Renal pelvis (tissue), 12 donors: ENCODE measurements at places on chromosomes 3 and 15. TPM values are rescaled to one million over a fixed set of nuclear protein-coding genes. Genes with fewer than 3 reads are reported as not detected.

Gene CNTN6
- 3.8 TPM for polyA plus RNA-seq

- DNase-seq: no peak
Observed at GRCh38 chr3:7407107-7407506, 546.2 kb downstream of the GRM7 start.

Gene RETNLB
- polyA plus RNA-seq: not detected

- no peak for DNase-seq
Observed at GRCh38 chr3:140332131-140332530, 345.7 kb upstream of the TRIM42 start.

Gene HYAL3
- 4.0 TPM for polyA plus RNA-seq

- DNase-seq: no peak
Observed at GRCh38 chr3:117499189-117499870, 789.8 kb downstream of the TUSC7 start.

- DNase-seq: no peak
Observed at GRCh38 chr3:85208650-85209049, 249.9 kb downstream of the CADM2 start.

Gene CLDN11
- polyA plus RNA-seq: 171 TPM

DNA sequence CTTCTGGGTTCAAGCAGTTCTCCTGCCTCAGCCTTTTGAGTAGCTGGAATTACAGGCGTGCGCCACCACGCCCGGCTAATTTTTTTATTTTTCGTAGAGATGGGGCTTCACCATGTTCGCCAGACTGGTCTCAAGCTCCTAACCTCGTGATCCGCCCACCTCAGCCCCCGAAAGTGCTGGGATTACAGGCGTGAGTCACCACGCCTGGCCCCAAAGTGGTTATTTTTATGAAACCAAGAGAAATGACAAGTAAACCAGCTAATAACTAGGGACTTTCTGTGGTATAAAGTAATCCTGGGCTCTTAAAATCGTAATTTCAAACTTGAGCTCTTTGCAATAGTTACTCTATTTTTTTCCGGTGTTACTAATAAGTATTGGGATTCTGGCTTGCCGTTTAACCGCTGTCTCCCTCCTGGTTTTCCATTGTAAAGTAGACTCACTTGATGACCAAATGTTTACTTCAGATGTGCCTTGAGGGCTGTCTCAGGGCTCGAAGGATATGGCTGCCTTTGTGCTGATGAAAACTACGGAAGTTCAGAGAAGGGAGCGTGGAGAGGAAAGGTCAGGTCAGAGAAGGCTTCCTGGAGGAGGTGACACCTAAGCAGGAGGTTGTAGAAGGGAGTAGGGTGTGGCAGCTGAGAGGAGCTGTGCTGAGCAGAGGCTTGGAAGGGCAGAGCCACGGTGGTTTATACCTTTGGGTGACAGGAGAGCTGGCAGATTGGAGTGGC, 4.2 kb downstream of the ZSCAN2 start:
- no peak for DNase-seq

GRCh38 chr15:59165726-59166125, 40.9 kb upstream of the LDHAL6B start:
- DNase-seq: peak; percentile 37

DNA sequence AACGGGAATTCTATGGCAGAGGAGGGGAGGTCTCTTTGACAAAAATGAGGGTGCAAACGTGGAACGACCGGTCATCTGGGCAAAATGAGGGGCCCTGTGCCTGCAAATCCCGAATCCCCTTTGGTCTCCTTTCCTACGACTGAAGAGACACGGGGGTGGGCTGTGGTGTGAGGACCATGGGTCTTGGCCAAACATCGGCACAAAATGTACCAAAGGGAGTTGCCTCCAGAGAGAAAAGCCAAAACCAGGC, 498 bp downstream of the ZNF280D start:
- DNase-seq: no peak

DNA sequence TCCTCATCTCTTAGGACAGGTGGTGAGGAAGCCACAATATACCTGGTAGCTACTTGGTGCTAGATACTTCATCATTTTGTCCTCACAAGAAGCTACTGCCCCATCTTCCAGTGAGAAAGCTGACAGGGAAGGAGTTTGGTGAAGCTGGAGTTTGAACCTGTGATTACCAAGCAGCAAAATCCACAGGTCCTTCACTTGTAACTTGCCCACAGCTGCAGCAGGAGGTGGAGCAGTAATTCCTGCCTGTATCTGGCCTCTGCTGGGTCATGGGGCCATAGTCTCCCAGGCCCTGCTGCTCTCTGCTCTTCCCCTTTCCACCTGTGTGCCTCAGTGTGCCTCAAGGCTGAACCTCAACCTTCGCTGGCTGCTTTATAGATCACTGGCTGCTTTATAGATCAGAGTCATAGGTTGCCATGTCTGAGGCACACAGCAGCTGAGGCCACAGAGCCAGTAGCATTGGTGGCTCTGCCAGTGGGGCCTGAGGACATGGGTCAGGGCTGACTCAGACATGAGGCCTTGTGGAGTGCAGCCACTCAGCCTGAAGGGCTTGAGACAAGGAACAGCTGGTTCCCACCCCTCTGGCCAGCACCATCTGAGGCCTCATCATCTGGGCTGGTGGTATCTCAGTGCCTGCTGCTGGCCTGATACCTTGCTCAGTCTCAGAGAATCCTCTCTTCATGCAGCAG, 11.1 kb upstream of the CHRNB4 start:
- DNase-seq: no peak

DNA sequence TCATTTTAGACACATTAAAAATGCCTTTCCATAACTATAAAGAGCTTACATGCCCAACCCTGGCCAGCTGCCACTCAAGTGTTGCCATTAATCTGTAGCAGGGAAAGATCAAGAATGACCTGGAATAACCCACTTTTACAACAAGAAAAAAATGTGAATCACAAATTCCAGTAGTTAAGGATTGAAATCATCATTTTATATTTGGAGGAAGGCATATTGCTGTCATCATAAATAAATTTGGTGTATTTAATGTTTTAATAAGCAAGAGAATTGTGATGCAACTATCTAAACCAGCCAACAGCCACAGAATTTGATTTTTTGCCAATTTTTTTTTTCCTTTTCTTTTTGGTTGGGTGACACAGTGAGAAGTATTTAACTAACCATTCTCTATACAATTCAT, 240.0 kb upstream of the SEMA6D start:
- DNase-seq: no peak

GRCh38 chr3:29926378-29926777, 645.5 kb downstream of the RBMS3 start:
- no peak for DNase-seq

Gene TUSC7
- polyA plus RNA-seq: not detected

DNA sequence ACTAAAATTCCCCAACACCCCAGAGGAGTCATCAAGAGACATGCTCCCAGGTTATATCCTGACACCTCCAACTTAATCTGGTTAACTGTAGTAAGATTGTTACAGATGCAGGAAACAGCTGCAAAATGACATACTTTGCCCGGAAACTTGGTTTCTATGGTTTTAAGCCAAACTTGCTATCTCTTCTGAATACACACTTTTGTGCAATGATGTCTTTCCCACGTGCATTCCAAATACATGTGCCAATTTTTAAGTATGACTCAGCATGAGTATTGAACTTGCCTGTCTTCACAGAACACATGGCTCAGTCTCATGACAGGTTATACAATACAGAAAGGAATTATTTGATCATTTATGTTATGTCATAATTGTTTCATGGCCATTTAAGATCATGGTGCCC, 207.0 kb upstream of the DCBLD2 start:
- no peak for DNase-seq

DNA sequence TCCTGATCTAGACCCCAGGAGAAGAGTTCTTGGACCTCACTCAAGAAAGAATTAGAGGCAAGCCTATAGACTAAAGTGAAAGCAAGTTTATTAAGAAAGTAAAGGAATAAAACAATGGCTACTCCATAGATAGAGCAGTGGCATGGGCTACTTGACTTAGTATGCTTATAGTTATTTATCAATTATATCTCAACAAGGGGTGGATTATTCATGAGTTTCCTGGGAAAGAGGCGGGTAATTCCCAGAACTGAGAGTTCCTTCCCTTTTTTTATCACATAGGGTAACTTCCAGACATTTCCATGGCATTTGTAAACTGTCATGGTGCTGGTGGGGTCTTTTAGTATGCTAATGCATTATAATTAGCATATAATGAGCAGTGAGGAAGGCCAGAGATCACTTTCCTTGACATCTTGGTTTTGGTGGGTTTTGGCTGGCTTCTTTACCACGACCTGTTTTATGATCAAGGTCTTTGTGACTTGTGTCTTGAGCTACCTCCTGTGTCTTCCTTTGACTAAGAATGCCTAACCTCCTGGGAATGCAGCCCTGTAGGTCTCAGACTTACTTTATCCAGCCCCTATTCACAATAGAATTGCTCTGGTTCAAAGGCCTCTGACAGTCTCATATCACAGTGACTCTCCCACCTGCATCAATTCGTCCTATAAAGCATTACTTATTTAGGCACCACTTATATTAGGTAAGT, 35.3 kb upstream of the PLSCR2 start:
- no peak for DNase-seq

GRCh38 chr15:100147828-100148227, 193.9 kb downstream of the ADAMTS17 start:
- DNase-seq: no peak

DNA sequence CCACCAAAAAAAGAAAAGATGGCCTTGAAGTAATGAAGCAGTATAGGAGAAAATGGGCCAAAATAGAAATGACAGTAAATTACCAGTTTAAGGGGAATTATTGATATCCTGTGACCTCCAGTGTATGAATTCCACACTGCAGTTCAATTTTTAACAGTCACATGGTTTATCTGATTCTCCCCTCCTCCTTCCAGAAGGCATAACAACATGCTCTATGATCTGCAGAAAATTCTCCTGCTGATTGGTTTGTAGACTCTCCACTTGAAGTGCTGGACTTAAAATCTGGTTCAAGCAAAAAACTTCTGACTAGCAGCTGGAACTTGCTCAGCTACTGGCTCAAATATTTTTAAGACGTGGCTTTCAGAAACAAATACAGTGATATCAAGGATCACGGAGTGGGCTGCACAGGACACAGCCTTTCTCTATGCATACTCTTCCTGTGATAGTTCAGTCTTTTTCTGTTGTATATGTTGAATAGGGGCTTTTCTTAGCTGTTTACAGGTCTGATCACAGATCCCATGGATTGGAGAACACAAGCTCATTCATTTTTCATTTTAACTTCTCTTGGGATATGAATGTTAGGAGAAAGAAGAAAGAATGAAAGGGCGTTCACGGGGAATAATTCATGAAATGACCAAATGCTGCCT, 211.5 kb downstream of the LSAMP start:
- DNase-seq: no peak

DNA sequence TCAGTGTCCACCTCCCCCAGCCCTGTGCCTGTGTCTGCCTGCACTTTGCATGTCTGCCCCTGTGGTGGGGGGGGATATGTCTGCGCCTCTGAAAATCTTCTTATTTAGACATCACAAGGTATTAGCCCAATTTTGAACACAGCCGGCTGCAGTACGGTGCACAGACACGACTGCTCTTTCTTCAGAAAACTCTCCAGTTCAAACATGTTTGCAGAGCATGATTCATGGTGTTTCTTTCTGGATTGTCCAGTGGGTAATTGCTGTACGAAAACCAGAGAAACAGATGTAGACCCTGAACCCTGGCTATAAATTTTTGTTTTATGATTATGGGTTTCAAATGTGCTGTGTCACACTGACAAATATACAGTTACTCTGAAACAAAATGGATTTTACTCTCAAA, 3.4 kb upstream of the RARB start:
- DNase-seq: peak; percentile 79

DNA sequence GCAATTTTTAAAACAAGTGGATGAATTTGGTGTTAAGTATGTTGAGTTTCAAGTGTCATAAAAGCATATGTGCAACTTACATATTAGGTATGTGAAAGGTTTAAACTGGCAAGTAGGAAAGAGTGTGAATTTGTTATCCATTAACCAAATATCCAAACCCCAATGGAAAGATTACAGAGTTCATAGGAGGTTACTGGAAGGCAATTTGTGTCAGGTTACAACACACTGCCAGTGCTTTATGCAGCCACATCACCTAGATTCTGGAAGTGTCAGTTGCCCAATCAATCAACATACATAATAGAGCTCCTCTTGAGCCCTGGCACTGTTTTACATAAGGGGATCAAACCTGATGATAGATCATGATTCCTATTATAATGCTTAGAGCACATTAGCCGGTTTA, 261.0 kb downstream of the ROBO1 start:
- DNase-seq: no peak

Gene CRYBG3
- polyA plus RNA-seq: 22.9 TPM

Gene ACTC1
- polyA plus RNA-seq: 1.1 TPM

DNA sequence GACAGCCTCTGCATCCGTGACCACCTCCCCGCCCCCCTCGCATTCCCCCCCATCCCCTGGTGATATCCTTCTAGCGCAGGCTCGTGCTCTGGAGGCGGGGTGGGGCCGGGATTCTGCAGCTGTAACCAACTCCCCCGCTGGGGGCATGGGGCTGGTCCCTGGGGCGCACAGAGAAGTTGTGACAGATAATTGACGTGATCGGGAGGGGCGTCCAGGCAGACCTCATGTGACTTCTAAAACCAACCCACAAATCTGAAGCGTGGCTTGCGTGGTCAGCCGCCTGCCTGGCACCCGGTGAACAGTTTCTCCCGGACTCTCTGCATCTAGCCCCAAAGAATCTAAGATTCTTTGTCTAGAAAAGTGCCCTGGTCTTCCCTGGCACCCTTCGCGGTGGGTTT, 100.6 kb upstream of the IGF1R start:
- DNase-seq: no peak

DNA sequence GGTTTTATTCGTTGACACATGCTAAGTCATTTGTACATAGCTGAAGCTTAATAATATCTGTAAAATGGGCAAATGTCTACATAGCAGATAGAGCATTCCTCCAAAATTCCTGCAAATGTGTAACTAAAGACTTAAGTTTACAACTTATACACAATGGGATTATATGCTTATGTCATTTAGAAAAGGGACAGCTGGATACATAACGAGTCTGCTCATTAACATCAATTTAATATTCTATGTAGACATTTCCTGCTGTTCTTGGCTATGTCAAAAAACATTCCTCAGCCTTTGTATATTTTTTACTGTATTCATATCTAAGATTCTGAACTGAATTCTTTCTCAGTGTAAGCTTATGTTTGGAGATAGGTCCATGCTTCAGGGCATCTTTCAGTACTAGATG, 762.2 kb downstream of the NR2F2 start:
- no peak for DNase-seq

DNA sequence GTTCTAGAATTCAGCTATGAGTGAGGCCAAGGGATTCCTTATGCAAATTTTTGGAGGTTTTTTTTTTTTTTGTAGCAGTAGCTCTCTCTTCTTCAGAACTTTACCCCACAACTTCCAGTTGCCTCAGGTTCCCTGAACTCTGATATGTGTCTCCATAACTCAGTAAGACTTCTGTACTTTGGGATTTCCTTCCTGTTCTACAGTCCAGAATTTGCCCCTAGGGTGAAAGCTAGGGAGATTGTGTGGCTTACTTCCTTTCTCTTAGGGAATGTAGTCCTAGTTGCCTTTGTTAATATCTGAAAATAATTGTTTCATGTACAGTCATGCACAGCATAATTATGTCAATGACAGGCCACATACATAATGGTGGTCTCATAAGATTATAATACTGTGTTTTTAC, 30.8 kb downstream of the LRRC28 start:
- DNase-seq: no peak
